Fibroblast of pulmonary artery (primary cell): ENCODE measurements at places on chromosomes 7 and 10.
A peak's percentile ranks its signal among the peaks of the same experiment; 100 is the strongest.

DNA sequence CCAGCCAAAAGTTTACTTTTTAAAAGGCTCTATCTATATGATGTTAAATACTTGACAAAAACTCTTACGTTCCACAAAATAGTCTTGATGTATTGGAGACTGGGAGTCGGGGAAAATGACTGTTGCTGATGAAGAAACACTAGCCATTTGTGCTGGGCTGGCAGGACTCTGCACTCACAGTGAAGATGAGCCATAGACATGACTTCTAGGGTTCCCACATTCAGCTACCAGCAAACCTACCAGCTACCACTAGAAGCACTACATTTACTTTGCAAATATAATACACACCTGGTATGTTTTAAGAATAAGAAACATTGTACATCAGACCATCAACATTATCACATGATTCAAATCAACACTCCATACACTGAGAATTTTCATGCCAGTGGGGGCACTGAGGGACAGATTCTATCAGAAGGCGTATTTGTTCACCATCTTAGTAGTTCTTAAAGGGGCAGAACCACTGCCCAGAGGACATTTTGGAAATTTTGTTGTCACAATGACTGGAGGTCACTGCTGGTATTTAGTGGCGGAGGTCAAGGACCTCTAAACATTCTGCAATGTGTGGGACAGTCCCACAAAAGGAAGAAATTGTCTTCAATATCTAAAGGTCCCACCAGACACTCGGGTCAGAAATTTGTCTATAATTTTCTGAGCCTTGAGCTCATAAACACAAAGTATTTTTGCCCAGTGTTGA, 52.3 kb downstream of the PARD3 start:
- DNase-seq = no peak

DNA sequence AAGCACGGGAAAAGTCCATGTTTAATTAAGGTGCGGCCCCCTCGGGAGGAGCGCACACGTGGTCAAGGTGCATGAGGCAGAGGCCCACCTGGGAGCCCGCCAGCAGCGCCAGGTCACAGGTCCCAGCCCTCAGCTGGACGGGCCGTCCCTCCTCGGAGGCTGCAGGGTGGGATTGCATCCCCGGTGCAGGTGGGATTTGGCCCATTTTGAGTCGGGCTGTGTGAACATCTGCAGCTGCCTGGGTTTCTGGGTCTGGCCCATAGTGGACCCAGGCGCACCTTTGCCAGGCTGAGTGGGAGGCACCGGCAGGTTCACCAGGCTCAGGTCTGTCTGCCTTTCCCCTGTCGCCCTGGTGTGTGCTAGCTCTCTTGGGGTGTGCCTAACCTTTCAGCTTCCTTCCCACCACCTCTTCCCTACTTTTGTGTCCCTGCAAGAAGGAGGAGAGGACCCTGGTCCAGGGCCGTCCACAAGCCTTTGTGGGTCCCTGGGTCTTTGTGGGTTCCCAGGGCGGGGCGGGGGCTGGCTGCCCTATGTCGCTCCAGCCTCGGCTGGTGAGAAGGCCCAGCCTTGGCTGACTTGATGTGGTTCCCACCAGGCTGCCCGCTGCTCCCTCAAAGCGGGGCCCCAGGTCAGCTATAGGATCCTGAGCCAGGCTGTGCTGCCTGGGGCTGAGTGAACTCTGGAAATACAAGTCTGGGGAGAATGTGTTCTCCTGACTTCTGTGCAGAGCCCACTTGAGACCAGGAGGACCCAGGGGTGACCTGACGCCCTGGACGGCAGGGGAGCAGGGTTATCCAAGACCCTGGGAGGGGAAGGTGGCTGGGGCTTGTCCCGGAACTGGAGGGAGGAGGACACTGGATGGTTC, 186.7 kb upstream of the SHH start:
- no peak for DNase-seq

- peak; percentile 49 for DNase-seq
Measured at GRCh38 chr7:55534262-55534915, 37.9 kb downstream of the VOPP1 start.

GRCh38 chr7:30930621-30931020, 19.0 kb downstream of the AQP1 start:
- peak; percentile 18 for DNase-seq

DNA sequence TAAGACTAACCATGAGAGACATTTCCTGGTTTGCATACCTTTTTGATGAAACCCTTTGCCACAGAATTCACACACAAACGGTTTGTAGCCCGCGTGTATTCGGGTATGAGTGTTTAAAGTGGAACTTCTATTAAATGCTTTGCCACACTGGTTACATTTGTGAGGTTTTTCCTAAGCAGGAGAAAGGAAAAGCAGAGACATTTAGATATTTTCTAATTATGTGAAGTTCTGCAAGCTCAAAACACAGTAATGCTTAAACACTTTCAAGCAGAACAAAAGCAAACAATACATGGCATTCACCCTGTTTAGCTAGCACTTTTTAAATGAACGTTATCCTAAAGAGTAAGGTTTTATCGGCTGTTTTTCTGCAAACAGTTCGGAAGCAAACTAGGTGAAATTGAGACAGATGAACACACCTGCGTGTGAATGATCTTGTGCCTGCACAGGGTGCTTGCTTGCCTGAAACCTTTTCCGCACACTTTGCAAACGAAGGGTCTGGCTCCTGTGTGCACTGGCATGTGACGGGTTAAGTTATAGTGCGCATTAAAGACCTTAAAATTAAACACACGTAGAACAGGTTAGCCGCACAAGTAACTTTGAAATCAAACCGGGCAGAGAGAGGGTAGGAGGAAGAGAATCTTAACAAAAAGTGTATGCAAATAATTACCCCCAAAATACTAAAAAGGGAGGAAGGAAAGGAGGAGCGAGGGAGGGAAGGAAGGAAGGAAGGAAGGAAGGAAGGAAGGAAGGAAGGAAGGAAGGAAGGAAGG, 1.6 kb downstream of the FEZF1 start:
- no peak for DNase-seq

- DNase-seq = peak; percentile 46
Measured at GRCh38 chr7:94584113-94584512, 71.8 kb downstream of the SGCE start.

DNA sequence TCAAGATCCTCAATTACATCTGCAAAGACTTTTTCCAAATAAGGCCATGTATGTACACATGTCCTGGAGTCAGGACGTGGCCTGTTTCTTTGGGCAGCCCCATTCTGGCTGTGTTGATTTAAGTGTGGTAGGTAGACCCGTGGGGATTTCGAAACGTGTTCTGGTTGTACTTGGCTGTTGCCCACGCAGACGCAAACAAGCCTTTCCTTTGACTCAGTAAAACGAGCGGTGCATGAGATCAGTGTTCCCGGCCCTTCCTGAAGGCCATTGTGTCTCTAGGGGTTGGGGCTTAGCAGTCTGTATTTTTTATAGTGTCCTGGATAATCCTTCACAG, 64.8 kb upstream of the DNAJB6 start:
- DNase-seq = peak; percentile 99

DNA sequence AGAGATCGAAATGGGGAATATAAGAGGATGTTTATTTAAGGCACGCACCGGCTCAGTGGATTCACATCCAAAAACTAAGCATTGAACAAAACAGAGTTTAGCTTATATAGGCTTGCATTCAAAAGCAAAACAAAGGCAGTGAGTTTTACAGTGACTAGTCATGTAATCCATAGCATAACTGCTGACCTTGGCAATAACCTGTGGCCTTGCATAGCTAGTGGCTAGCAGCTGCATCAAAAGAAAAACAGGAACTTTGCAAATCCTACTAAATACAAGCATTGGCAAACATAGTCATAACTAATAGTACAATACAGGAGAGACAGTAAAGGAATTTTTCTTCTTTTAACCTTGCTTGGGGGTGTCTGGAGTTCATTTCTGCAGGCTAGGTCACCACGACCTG, 9.7 kb upstream of the ZNF485 start:
- no peak for DNase-seq

DNA sequence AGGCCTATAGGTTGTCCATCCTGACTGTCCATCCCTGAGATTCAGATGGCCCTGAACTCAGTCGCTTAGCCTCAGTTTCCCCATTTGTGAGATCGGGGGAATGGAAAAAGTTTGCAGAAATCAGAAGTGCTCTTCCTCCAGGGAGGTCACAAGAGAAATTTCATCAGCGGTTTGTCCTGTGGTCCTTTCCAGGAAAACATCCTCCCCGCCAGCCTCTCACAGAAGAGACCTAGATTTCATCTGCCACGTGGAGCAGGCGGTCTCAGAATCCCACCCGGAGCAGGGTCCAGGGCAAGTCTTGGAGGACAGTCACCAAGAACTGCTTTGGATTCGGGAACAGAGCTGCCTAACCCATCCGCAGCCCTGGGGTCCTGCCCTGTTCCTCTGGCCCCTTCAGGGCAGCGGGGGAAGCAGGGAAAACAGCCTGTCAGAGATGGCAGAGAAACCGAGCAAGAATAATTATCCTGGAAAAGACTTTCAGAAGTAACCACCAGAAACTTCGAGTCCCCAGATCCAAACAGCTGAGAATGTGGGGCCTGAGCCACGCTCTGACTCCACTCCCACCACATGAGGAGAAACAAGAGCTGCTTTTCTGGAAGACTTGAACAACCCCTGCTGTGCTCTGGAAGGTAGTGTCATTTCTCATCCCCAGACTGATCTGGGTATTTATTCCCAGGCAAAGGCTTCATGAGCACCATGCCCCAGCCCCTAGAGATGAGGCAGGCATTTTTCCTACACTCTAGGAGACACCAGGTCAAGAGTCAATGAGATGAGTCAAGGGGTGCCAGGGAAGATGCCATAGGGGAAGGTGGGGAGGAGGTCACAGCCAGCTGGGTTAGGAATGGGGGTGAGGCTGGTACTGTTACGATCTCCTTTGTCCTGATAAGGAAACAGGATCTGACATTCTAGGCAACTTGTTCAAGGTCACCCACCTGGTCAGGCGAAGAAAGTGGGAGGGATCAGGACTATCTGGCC, 1.1 kb upstream of the TNS3 start:
- DNase-seq = no peak

DNA sequence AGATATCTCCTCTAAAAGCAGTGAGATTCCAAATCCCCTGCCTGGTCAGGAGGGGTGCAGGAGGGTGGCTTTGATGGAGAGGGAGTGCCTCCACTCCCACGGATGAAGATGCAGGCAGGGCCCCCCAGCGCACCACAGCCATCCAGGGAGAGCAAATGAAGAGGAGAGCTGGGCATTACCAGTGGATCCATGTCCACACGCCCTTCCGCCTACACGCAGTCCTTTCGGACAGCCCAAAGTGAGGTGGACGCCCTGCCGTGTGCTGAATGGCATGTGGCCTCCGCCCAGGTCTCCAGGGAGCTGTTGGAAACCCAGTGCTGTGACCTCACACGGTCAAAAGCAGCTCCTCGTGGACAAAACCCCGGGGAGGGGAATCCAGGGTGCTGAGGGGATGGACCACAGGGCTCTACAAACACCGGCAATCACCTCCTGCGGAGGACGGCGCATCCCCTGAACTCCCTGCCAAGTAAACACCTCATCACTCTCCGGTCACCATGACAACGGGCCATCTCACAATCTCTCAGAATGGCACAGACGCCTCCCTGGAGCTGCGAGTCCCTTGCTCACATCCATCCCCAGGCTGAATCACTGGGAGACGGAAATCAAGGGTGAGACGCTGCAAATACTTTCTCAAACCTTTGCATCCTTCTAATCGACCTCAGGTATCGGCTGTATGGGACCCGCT, 35.0 kb upstream of the DNAAF5 start:
- no peak for DNase-seq

GRCh38 chr10:100485366-100485765, 22.6 kb downstream of the WNT8B start:
- no peak for DNase-seq

DNA sequence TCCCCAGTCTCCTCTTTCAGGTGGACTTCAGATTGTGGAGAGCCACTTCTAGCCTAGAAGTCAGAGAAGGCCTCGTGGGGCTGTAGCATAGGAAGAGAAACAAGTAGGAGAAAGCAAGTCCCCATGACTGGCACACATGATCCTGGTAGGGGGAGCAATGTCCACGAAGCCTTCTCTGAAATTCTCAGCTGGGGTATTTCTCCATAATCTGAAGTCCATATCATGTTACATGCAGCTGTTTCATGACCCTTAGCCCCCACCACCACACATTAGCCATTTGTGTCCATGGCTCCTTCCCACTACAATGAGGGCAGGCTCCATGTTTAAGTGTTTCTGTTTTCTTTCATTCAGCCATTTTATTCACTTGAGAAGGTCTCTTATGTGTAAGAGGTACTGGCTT, 43.2 kb downstream of the LAMB4 start:
- DNase-seq = no peak

DNA sequence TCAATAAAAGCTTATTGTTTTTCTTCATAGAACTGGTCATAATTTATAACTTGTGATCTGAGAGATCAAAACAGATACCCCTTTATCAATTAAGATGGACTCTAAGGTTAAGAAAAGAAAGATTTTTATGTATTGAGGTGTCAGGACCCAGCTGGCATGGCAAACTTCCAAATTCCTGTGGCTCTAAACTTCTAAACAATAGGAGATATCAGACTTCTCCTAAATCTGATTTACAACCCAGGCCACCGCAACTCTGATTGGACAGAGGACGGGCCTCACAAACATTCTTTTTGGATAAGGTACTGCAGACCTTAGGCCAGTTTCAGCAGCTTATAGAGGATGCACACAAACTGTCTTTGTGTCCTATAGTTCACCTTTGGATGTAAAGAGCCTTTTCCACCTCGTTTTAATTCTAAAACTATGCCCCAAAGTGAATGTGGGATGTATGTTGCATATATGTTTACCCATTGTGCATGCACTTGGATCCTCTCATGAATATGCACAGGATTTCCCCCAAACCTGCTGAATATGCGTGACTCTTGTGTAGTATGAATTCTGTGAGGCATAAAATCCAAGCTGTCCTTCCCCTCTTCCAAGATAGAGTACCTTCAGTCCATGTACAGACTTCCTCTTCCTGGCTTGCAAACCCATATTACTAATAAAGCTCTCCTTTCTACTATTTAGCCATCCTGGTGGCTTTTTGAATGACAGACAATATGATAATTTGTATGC, 69.0 kb downstream of the ELMO1 start:
- DNase-seq = no peak

DNA sequence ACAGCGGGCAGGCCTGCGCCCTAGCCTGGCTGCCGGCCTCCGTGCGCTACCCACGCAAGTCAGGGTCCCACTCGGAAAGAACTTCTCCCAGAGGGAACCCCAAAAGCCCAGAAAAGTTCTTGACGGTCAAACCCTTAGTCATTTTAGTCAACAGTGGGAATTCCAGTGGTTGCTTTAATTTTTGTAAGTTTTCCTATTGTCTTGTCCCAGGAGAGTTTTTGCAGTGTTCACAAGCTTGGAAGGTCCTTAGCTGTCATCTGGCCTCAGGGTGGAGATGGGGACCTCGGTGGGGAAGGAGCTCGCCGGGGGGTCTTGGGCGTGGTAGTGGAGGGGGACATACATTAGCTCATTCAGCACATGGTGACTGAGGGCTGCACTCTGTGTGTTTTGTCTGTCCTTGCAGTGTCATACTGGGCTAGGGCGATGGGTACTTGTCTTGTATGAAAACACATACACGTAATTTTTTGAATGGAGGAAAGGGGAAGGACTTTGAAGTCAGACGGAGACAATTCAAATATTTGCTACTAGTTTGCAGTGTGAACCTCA, 736 bp downstream of the MINDY4 start:
- DNase-seq = no peak

DNA sequence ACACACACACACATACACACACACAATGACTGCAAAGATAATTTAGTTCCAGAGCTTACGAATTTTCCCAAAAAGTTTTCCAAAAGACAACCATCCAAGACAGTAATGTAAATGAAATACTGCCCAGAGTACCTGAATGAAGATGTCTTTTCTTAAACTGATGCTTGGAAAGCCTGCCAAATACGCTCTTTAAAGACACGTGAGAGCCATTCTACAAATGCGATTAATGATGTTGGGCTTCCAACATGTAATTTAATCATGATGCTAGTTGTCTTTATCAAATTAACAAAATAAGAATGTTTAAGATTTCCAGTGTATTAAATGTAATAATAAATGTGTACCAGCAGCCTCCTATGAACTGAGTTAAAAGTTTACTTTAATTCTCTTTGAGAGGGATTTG, 11.1 kb downstream of the ERCC6 start:
- no peak for DNase-seq
